NCI-H774 (cell line): ENCODE measurements at places on chromosomes 6 and 20.

- no peak for DNase-seq
Measured at GRCh38 chr6:136920216-136920615, 1.9 kb upstream of the SLC35D3 start.

GRCh38 chr6:89944826-89945407, 50.6 kb downstream of the GJA10 start:
- no peak for DNase-seq

- no peak for DNase-seq
Measured at GRCh38 chr6:53579338-53579737, 34.4 kb upstream of the GCLC start.

DNA sequence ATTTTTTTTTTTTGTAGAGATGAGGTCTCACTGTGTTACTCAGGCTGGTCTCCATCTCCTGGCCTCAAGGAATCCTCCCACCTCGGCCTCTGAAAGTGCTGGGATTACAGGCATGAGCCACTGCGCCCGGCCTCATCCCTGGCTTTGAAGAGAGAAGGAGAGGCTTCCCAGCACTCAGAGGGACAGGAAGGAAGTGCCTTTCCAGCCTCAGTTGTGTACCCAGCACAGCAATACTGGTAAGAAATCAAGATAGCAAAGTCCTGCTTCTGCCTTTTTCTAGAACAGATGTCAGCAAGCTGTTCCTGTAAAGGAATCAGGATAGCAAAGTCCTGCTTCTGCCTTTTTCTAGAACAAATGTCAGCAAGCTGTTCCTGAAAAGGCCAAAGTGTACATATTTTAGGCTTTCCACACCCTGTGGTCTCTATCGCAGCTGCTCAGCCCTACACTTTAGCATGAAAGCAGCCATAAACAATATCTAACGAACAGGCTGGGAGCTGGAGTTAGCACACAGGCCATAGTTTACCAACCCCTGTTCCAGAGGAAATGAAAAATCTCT, 6.3 kb upstream of the PLTP start:
- DNase-seq = no peak

GRCh38 chr20:32971703-32972161, 32.5 kb downstream of the SUN5 start:
- no peak for DNase-seq

DNA sequence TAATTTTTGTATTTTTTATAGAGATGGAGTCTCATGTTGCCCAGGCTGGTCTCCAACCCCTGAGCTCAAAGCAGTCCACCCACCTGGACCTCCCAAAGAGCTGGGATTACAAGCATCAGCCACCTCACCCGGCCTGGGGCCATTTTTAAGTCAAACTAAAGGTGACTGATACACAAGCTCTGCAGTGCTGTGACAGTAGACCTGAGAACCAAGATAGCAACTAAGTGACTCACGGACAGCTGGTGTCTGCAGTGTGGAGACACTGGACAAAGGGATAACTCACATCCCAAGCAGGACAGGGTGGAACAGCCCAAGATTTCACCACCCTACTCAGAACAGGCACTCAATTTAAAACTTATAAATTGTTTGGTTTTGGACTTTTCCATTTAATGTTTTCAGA, 402.5 kb downstream of the CD83 start:
- DNase-seq = no peak

GRCh38 chr20:20786428-20786827, 74.0 kb upstream of the RALGAPA2 start:
- no peak for DNase-seq

DNA sequence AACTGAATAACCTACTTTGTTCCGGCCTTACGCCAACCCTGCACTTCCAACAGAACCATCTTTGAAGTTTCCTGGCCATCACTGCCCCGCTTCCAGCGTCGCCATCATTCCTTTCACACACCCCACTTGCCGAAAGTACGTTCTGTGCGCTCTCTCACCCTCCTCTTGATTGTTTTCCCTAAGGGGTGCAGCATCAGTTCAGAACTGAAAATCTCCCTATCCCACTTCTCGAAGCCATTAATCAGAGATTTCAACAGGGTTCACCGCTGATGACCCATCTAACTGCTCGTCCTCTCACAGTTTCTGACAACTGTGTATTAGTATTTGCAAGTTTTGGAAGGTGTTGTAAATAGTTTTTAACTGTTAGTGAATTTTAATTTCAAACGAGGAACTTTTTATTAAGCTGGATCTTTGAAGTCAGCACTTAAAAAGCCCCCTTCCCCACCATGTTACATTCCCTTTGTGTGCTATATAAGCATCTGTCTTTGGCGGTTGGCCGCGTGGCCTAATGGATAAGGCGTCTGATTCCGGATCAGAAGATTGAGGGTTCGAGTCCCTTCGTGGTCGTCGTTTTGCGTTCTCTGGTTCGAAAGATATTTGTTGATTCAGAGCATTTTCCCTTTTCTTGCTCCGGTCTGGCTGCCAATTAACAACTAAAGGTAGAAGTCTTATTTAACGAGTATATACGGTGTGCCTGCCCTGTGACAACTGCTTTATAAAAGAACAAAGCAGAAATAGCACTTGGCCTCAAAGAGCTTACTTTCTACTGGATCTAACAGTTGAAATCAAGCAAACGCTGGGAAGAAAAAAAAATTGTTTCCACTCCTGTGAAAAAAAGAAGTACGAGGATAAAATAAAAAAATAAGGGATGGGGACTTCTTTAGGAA, 42.6 kb downstream of the TRIM27 start:
- peak; percentile 68 for DNase-seq

- no peak for DNase-seq
Measured at GRCh38 chr20:59149678-59150504, 13.7 kb upstream of the ZNF831 start.

DNA sequence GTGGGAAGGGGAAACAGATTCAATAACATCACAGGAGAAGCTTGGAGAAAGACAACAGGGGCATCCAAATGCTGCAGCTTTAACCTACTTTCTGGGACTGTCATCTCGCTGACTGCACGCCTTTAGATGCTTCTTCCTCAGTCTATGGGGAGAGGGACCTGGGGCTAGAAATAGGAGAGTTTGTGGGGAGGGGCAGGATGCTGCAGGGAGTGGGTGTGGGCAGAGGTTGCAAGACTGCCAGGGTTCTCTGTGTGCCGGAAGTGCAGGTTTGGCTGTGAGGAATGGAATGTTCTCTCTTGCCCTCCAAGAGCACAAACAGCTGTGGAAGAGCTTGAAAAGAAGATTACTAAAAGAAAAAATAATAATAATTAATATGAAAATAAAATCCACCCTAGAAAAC, 93.2 kb downstream of the FOXO3 start:
- no peak for DNase-seq

- DNase-seq = peak; percentile 10
Measured at GRCh38 chr6:3894590-3895311, 45.6 kb downstream of the FAM50B start.

- no peak for DNase-seq
Measured at GRCh38 chr6:111382476-111383294, 100.3 kb downstream of the REV3L start.

- no peak for DNase-seq
Measured at GRCh38 chr6:89347825-89348224, 4.7 kb downstream of the UBE2J1 start.

GRCh38 chr20:62370115-62370806, 3.1 kb upstream of the LAMA5 start:
- DNase-seq = no peak

GRCh38 chr6:108951351-108951953, 103.2 kb downstream of the ARMC2 start:
- no peak for DNase-seq

GRCh38 chr6:43496370-43497128, 13.6 kb downstream of the LRRC73 start:
- no peak for DNase-seq

GRCh38 chr6:2751871-2752270, 1.1 kb upstream of the MYLK4 start:
- no peak for DNase-seq

DNA sequence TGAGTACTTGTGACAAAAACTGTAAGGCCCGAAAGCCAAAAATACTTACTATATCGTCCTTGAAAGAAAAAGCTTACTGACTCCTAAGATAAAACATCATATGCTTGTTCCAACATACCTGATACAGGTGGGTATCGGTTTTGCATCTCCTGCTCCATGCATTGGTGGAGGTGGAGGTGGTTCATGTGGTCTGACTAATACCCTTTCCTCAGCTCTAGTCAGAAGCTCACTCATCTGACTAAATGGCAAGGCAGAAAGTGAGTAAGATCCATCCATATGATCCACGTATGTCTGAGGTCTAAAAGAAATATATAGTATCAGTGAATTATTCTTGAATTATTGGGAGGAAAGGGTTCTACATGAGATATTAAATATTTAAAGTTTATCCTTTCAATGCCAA, 76.2 kb downstream of the WASF1 start:
- DNase-seq = no peak

GRCh38 chr6:111171577-111172400, 84.5 kb downstream of the SLC16A10 start:
- DNase-seq = no peak
